ENCODE measurements at places on chromosomes 2 and 18.

GRCh38 chr2:121220995-121221394, 64.0 kb downstream of the TFCP2L1 start:
- DNase-seq: no peak

DNA sequence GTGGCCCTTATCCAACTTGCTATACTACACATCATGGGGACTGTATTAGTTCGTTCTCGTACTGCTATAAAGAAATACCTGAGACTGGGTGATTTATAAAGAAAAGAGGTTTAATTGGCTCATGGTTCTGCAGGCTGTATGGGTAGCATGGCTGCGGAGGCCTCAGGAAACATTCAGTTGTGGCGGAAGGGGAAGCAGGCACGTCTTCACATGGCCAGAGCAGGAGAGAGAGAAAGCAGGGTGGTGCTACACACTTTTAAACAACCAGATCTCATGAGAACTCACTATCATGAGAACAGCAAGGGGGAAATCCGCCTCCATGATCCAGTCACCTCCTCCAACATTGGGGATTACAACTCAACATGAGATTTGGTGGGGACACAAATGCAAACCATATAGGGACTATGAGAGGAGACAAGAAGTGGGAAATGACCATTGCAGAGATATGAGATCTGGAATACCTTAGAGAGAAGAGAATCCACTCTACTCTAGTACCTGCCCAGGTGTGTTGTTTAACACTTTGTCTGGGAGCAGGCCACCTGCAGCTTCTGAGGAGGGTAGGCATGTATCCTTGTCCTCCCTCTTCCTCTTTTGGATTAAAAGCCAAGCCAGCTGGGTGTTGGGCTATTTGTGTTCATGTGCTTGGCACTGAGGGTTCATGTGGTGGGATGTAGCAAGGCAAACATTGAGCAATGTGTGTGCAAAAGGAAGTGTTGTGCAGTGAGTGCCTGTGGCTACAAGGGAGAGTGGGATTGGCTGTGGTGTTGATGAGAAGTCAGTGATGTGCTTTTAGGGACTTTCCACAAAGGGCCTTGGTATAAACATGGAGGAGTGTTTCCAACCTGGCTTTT, 22.8 kb downstream of the TTLL4 start:
- DNase-seq: no peak

- no peak for DNase-seq
Measured at GRCh38 chr2:71388214-71388613, 56.6 kb downstream of the ZNF638 start.

DNA sequence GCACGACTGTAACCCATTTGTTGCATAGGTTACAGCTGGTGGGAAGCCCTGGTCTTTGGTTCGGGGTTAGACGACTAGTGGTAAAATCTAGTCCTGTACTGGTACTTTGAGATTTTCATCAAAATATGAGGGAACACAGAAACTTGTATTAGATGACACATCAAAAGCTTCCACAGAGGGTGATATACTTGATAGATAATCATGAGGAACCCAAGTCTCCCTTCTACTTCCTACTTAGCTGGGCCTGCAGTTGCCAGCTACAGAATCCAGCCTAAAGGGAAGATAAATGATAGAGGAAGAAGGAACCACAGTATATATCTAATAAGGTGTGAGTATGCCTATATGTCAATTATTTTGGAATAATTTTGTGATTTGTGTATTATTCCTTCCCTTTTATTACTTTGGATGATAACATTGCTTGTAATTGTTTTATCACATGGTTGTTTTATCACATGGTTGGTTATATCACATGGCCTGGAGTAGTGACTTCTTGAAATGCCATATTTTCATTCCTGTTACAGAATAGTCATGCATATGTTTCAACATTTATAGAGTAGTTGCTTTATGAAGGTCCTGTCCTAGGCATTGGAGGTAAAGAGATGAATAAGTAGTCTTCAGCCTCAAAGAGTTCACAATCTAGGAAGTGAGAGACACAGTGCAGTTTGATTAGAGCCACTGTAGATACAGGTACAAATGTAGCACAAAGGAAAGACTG, 2.9 kb downstream of the AGPS start:
- no peak for DNase-seq

- peak; percentile 94 for DNase-seq
Measured at GRCh38 chr18:9575558-9575957, 38.8 kb downstream of the PPP4R1 start.

- no peak for DNase-seq
Measured at GRCh38 chr18:44885507-44885906, 204.8 kb downstream of the SETBP1 start.

- DNase-seq: no peak
Measured at GRCh38 chr18:8967573-8967972, 134.9 kb upstream of the NDUFV2 start.

DNA sequence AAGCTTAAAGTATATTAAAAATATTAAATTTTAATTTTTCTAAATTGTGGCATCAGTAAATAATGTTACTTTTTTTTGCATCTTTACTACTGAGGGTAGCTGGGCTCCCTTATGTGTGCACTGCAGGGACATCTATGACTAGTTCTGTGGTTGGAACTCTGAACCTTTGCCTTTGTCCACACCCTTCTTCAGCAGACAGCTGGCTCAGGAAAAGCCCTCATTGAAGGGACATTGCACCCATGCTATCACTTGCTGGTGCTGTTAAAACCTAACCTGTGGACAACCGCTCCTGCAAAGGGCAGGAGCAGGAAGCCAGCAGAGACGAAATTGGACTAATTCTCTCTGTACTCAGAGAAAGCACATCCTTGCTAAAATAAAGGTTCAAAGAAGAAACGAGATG, 30.1 kb downstream of the MOCOS start:
- DNase-seq: no peak

- no peak for DNase-seq
Measured at GRCh38 chr2:193847991-193848390, 1653.3 kb upstream of the TMEFF2 start.

DNA sequence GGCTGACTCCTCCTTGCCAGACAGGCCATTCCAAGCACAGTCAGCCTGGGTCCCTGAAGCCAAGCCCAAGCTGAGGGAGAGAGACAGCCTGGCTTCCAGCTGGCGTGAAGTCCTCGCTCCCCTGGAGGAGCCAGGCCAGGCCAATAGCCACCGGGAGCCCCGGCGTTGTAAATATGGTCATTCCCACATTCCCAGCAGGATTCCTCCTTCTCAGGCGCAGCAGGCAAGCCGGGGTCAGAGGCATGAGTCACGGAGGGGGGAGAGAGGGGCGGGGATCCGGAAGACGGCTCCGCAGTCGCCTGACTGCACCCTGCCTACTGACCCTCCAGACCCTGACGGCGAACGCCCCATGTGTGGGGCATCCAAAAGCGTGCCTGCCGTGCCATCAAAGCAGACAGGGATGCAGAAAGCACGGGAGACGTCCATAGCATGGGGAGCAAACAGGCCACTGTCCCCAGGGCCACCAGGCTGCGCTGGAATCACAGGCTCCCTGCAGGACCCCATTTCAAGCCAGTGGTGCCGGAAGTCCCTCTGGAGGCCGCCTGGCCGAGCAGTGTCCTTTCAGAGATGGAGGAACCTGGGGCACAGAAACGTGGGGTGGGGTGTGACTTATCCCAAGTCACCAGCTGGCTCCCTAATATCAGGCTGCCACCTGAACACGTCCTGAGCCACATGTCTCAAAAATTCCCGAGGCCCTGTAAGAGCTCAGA, 48.2 kb downstream of the TWIST2 start:
- peak; percentile 81 for DNase-seq

DNA sequence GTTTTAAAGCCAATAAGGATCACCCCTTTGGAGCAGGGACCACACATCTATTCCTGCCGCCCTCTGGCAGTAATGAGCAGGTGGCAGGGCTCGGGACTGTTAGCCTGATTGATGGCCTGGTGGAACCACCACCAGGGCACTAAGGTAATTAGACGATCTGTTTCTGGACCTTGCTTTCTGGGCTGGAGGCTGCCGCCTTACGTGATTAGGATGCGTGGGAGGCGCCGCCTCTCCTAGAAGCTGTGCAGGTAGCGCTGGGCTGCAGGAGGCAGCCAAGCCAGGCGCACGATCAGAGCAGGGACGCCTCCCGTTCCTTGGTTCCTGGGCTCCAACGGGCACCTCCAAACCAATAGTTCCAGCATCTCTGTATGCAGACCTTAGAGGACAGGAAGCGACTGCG, 242.6 kb upstream of the RAB12 start:
- no peak for DNase-seq

DNA sequence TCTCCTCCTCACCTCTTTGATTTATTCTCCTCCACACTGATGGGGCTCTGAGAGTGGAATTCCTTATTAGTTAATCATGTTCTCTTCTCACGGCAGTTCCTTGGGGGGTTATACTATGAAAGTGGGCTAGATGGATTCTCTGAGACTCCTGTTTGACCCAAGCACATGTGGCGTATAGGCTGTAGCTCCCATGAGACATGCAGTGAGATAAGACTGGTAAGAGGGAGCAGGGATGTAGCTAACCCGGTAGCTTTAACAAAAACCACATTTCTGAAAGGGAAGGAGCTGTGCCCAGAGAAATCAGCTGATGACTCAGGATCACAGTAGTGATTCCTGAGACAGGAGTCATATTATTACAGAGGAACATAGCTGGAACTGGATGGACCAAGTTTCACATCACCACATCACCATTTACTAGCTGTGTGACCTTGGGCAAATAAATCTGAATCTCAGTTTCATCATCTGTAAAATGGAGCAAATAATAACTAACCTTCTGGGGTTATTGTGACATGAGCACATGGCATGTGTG, 82.9 kb downstream of the CRIM1 start:
- DNase-seq: peak; percentile 76

GRCh38 chr18:75016025-75016717, 192.8 kb downstream of the PTGR3 start:
- DNase-seq: no peak

DNA sequence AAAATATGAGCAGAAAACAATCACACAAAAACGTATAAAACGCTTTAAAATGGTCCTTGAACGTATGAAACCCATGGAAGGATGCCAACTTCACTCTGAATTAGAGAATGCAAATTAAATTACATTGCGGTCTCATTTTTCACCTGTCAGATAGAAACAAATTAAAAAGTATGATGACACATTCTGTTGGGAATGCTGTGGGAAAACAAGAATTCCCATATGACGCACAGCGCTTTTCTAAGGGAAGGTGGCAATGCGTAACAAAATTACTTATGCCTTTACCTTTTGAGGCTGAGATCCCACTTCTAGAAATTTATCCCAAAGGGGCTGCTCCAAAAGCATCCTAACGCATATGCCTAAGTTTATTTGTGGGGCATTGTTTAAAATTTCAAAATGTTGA, 3.8 kb upstream of the RPS7 start:
- no peak for DNase-seq

DNA sequence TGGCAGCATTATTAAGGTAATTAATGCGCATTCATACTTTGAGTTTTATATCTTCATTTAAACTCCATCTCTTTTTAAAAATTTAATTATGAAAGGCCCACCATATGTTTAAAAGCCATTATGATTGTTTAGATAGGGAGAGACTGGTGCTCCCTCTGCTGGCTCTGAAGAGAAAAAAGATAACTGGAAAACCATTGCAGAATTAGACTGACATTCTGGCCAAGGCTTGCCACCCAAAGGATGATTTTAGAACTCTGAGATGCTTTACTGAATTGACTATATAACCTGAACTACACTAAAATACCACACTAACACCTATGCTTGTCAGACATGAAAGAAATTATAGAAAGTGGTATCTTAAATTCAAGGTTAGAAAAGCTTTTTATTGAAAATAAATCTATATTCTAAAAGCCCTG, 127.6 kb upstream of the SPOPL start:
- DNase-seq: peak; percentile 57

DNA sequence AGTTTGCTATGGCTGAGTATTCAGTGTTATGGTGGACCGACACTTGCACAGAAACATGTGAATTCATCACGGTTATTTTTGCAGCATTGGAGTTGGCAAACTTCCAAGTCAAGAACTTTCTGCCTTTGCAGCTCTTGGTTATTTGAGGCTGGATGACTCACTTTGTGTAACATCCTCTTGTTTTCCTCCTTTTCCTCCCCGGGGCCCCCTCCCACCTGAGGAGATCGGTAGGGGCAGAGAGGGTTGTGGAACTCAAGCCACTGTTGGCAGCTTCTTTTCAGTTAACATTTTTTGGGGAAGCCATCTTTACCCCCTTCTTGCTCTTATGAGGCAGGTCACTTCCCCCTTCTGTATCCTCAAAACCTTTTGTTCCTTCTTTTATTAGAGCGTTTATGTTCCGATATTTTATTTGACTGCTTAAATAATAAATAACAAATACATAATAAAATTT, 48.6 kb downstream of the DDX1 start:
- peak; percentile 94 for DNase-seq

DNA sequence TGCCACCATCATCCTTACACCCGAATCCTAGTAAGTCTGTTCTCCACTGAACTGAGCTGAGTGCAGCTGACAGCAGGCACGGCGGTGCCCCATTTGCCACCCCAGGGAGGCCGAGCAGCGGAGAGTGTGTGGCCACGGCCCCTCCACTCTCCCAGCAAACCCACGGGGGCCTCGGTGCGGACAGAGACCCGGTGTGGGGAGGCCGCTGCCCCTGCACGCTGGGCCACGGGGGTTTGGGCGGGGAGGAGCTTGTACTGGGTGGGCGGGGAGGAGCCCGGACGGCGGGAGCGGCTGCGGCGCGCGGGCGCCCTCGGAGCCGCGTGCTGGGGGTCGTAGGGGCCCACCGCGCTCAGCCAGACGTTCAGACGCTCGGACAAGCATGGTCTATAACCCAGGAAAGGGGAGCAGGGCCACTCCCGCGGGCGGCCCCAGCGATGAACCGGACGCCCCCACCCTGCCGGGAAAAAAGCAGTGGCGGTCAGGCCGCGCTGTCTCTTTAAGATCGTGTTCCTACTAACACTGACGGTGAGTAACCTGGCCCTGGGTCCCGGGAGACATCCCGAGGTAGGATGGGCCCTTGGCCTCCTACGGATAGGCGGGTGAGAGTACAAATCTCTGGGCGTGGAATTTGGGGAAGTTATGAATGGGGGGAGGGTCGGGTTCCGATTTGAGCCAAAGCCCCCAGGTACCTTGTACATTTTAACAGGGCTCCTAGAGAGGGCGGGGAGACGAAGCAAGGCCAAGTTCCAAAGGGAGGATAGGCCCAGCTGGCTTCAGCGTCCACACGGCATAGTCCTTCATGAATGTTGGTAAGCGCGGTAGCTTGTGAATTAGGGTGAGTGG, at the start of gene ITPRIPL1:
Gene ITPRIPL1, plus strand, starts transcription at position 277 of the 843 bp plus-strand sequence. Its CDS starts 523 bp downstream, at position 800.
- DNase-seq: peak; percentile 29

GRCh38 chr18:24631243-24632025, 171.0 kb downstream of the HRH4 start:
- no peak for DNase-seq

DNA sequence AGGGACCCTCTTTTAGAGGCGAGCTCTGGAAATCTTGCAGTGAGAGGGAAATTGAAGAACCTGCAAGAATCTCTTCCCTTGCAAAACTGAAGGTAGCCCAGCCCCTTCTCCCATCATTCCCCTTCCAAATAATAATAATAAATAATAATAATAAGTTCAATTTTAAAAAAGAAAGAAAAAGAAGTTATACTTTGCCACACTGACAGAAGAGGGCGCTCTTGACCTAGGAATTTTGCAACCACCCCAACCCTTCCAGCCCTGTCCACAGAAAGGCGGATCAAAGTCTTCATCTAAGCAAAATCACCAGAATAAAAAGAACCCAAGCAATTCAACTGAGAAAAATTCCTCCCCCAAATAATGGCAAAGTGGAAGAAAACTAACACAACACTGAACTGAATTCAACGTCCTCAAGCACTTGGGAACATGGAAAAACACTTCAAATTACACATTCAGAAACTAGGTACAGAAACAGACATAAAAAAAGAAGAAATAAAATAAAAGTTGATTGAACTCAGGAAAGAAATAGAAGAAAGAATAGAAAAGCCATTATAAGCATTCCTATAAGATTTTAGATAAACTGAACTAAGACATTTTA, 98.9 kb upstream of the GLS start:
- DNase-seq: peak; percentile 76

GRCh38 chr18:53165770-53166169, 825.8 kb downstream of the DCC start:
- DNase-seq: no peak

Data from endothelial cell of umbilical vein (primary cell).